ENCODE measurements at places on chromosomes 3 and 15. TPM values are rescaled to one million over a fixed set of nuclear protein-coding genes. Genes with fewer than 3 reads are reported as not detected.

DNA sequence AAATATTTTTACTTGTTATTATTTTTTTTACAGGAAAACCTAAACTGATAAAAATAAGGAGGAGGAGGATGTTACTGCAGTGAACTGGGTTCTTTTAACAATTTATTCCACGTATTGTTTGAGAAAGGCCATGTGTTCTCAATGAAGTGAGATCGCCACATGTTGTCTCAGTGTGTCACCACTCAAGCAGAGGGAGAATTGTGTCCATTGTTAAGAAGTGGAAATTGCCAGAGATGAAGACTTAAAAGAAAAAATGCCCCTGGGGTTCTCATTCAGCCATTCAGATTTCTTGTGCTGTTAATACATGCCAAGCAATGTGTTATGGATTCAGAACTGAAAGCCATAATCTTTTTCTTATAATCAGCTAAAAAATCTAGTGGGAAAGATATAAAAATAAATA, 297.1 kb downstream of the NSUN3 start:
- no peak for DNase-seq

GRCh38 chr3:51538459-51539290, at the start of gene RAD54L2:
RAD54L2 (plus strand) TSS chr3:51538719; CDS start chr3:51590421, 51,702 bp downstream.
- DNase-seq: peak; percentile 78

The LIPC gene
- not detected for total RNA-seq

The VPS18 gene
- 26.9 TPM for total RNA-seq

GRCh38 chr15:77650265-77650664, 17.6 kb upstream of the LINGO1 start:
- DNase-seq: peak; percentile 45

DNA sequence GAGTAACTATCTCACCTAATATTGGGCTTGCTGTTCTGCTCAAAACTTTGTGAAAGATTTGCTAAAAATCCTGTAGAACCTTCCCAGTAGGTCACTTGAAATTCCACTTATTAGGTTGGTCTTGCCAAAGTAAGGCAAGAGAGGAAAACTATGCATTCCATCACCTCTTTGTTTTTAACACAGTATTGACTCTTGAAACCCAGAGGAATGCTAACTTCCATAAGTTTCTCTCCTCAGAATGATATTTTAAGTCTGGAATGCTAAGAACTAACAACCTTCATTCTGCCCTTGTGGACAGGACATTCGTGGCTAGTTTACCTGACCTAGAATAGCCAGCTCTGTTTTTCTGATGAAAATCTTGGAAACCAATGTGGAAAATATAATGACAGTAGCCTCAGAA, 154.5 kb downstream of the TMCO5A start:
- DNase-seq: no peak

- DNase-seq: no peak
Observed at GRCh38 chr3:191026746-191027145, 164.3 kb upstream of the GMNC start.

The GOLGA8N gene
- total RNA-seq: 2.6 TPM

GRCh38 chr3:45915518-45916231, 27.6 kb upstream of the CXCR6 start:
- no peak for DNase-seq

GRCh38 chr3:133520286-133520685, 53.2 kb upstream of the CDV3 start:
- DNase-seq: no peak

DNA sequence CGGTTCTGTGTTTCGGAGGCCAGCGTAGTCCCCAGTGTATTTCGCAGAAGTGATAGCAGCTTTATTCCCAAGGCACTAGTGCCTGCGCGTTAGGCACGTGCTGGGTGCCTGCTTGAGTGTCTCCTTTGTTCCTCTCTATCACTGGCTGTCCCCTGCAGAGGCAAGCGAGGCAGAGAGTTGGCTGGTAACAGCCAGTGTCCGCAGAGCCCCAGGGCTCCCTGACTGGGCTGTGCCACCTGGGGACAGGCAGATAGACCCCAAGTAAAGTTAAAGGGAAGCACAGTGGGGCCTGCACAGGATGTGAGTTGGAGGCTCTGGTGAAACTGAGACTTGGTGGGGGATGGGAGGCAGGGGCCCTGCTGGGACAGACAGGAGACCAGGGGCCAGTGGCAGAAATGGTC, 50.7 kb downstream of the APBA2 start:
- DNase-seq: no peak

DNA sequence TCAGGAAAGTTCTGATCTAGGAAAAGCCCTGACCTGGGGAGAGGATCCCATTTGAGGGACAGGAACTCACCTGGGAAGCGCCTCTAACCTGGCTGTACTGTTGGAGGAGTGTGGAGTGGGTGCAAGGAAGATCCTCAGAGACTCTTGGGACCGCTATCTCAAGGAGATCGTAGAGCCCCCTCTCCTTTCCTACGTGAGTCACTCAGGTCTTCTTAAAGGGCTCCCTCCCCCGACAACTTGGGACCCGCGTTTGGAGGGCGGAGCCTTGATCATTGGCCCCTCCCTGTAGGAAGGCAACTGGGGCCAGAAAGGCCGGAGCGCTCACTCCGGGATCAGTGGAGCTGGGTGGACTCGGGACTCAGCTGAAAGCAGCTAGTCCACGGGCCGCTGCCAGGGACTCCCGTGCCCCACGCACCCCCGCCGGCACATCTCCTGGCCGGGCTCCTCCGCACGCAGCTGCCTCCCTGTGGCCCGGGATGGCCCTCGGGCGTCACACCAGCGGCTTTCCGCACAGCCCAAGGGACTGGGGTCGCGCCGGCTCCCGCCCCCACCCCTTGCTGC, 520 bp downstream of the SLC26A6 start:
- DNase-seq: peak; percentile 34

The CXCR6 gene
- total RNA-seq: not detected

DNA sequence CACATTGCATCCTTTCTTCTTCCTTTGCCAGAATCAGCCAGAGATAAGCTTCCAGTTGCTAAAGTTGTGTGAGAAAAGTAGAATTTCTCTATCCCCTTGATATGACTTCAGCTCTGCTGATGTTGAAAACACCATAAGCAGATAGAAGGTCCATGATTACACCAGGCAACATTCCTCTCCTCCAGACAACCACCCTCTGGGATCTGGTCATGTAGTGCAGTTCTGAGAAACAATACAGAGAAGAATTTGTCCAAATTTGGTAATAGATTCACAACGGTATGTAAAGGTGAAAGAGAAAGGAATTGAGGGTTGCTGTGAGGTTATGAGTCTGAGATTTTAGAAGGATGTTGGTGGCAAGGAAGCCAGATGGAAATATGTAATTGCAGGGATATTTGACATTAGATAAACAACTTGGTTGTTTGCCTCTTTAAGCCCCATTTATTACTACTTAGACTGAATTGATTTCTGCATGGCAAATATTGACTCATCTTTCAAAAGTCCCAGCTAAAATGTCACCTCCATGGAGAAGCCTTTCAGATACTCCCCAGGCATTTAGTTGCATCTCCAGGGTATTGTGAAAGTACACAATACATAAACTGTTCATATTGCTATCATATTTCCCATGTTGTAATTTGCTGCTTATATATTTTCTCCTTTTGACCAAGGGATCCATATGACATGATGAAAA, 134.9 kb downstream of the GAP43 start:
- no peak for DNase-seq

- peak; percentile 19 for DNase-seq
Observed at GRCh38 chr15:97177151-97177577, 783.3 kb upstream of the ARRDC4 start.

- DNase-seq: no peak
Observed at GRCh38 chr3:4823986-4824925, 155.0 kb upstream of the BHLHE40 start.

DNA sequence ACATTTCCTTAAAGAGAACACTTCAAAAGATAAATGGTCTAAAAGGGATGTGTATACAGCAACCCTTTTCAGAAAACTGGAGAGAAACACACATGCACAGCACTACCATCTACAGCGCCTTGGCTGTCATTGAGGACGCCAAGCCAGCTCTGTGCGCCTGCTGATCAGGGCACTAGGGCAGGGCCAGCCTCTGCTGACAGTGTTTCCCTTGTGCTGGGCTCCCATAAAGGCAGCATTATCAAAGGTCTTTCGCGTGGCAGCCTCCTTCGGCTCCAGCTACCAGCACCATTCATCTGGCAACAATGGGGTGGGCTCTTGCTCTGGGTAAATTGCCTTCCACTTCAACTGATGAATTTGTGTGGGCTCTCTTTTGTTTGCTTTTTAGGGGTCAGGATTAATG, 53.4 kb downstream of the LDHAL6B start:
- DNase-seq: peak; percentile 50

DNA sequence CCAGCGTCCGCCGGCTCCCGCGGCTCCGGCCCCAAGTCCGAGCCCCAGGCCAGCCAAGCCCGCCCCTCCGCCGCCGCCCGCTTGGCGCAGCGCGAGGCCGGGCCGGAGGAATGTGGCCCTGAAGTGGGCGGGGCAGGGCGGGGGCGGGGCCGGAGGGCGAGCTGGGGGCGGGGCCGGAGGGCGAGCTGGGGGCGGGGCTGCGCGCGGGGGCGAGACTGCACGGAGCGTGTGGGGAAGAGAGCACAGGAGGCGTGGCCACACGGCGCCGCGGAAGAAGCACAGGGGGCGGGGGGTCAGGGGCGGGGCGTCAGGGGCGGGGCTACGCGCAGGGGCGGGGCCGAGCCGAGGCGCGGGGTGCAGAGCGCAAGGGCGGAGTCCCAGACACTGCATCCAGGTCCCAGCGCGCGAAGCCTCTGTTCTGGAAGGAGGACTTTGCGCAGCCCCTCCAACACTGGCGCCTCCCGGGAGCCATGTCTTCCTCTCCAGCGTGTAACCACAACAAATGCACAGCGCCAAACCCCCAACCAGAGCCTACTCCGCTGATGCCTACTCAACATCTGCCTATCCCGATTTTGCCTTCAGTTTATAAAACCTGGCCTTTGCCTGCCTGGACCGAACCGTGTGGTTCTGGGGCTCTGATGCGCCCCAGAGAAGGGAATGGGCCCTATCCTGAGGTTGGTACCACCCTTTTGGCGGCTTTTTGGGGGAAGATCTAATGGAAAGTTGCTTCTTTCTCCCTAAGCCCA, 105.5 kb downstream of the IQSEC1 start:
- peak; percentile 81 for DNase-seq

GRCh38 chr3:122919291-122919610, 108.3 kb downstream of the SEMA5B start:
- no peak for DNase-seq

The RBP2 gene
- not detected for total RNA-seq

DNA sequence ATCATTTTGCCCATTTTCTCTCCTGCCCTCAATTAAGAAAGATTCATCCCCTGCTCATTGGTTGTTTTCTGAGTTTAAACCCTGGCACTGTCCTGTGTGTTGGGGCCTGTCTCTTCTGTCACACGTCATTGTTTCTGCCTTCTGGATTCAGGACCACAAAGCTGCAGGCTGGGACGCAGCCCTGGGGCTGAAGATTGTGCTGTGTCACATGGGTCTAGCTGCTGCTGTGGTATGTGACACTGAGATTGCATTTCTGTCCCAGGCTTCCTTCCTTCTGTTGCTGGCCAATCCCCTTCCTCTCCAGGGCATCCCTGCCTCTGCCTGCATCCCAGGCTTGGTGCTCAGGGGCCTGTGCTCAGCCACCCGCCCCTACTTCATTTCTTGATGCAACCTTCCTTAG, 28.9 kb downstream of the INSYN1 start:
- DNase-seq: no peak

DNA sequence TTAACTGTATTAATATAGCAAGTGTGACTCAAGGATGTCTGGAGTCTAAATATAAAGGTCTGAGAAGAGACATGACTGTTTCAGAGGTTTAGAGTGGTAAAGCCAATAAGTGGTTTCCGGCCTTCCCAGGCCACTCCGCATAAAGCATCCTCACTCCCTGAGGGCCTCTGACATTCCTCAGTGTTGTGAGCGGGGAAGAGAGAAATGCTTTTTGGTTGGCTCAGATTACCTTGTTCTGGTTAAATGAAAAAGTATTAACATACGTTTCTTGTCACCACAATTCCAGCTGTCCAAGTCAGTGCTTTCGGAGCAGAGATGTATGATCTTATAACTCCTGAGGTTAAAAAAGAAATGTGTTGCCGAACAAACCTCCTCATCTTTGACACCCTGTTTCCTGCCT, 103.8 kb downstream of the RBMS3 start:
- no peak for DNase-seq

DNA sequence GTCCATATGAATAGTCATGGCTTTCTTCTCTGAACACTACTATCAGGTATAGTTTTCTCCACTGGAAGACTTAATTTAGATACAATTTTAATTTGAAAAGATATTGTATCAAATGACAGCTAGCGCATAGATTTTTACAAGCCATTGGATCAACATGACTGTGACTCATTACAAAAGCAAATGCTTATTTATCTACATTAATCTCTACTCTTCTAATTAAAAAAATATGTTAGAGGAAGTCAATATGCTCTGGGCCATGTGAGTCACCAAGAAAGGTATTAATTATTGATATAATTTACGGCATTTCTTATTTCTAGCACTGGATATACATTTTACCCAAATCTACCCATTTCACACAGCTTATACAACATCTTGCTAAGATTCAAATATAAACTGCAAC, 800.3 kb upstream of the GBE1 start:
- no peak for DNase-seq

- no peak for DNase-seq
Observed at GRCh38 chr3:37671926-37672325, 189.8 kb upstream of the CTDSPL start.

DNA sequence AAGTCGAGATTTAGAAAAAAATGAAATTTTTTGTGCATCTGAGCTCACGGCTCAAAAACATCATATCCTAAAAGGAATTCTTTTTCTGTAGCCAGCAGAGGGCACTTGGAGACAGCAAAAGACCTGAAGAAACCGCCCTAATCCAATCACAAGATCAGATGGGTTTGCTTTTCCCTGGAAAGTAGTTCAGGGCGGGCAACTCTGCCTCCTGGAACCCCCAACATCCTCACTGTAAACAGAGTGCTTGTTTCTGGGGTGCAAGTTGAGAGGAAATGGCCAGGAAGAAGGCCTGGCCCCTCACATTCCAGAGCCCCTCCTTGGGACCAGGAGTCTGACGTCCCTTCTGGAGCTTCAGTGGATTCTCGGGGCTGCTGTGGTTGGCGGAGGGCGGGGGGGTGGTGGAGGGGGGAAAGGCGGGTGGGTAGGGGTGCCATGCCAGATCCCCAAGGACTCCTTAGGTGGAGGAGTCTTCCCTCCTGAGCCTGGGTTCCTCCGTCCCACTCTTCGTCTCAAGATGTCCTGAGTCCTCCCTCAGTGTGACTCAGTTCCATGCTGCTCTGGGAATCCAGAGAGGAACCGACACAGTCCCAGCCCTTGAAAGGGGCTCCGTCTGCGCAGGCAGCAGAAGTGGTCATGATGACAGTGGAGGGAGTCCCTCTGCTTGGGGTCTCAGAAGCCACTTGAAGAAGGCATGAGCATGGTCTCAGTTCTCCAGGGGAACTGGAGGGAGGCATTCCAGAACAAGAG, 35.9 kb downstream of the CCK start:
- no peak for DNase-seq

- DNase-seq: no peak
Observed at GRCh38 chr15:29887721-29888120, 65.5 kb upstream of the TJP1 start.

The CDHR4 gene
- total RNA-seq: 0.12 TPM

DNA sequence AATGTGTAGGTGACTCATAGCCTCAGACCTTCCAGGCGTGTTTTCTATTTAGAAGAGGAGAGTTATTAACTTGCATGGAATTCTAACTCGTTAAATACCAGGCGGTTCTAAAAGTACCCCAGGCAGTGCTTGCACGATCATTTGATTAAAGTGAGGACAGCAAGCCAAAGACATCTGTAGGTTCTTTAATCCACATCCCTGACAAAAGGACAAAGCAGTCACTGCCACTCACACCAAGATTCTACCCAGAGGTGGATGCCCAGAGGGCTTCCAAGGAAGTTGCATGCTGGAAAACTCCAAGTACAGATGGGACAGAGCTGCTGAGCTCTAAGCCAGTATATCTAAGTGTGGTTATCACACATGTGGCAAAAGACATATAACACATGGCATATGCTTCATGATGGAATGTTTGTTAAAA, 372.1 kb downstream of the ROBO2 start:
- no peak for DNase-seq

All from neural crest cell (in vitro differentiated cells).